Ureter (tissue), 1 donor: ENCODE measurements at places on chromosomes 6 and 20.

GRCh38 chr6:6386010-6386409 is 65.5 kb upstream of the F13A1 start:
- DNase-seq = no peak

DNA sequence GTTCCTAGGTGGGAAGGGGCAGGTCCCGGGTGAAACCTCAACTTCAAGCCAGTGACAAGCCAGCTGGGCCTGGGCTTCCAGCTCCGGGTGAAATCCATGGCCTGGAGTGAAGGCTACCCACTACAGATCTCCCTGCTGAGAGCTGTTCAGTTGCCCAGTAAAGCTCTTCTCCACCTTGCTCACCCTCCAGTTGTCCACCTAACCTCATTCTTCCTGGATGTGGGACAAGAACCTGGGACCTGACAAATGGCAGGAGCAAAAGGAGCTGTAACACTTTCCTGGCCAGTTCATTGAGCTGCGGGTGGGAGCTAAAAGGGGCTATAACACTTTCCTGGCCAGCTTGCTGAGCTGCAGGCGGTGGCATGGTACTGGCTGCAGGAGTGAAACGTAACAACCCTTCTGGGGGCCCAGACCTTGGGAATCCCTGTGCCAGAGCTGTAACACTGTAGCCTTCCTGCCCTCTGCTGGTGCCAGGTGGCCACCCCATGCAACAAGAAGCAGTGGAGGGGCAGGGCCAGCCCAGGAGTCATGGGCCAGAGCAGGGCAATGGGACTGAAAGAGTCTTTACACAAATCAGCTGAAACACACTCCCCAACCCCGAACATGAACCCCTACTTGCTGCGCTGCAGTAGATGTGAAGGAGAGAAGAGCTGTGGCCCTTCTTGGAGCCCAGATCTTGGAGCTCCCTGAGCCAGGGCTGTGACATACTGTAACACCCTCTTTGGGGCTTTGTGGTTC is 3.6 kb upstream of the HINT3 start:
- DNase-seq = no peak

GRCh38 chr6:35739645-35740524 is 3.1 kb downstream of the ARMC12 start:
- DNase-seq = no peak

DNA sequence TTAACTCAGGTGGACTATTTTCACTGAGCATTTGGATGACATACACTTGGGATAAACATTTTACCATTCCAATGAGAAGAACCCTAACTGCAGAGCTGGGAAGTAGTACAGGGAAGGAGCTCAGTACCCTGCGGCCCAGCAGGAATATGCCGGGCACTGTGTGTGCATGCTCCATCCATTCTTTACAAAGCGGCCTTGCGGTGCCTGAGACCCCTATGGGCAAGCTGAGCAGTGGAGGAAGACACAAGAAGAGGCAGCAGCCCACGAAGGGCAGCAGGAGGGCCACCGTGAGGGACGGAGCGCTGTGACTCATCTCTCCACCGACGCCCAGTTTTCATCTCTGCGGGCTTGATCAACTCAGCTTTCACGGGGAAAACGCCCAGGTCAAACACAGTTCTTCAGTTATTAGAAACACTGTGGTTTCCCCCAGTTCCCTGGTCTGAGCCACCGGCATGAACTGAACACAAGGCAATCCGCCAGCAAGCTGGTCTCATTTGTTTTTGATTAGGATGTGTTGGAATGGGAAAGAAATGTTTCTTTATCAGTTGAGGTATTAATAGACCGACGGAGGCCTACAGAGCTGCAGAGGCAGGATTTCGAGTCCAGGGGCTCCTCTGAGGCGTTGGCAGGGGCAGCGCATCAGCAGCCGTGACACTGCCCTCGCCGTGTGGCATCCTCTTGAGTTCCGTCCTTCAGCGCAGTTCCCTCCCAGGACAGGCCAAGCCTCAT is 44.9 kb downstream of the IRF4 start:
- DNase-seq = no peak

DNA sequence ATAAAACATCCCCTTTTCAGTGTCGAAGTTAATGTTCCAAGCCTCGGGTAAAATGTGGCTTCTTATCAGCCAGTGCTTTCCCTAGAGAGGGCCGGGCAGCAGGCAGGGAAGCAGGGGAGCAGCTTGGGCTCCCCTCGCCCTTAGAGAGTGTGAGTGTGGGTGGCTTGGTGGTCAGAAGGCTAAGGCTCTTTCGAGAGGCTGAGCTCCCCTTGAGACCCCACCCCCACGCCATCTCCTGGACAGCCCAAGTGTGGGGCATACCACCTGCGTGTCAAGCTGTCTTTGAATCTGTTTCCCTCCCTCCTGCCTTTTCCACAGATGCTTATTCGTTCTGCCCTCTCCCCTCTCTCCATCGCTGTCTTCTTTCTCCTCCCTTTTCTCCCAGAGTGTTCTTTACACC is 95.1 kb upstream of the FOXP4 start:
- DNase-seq = no peak
